ENCODE measurements at places on chromosomes 7 and 10.

DNA sequence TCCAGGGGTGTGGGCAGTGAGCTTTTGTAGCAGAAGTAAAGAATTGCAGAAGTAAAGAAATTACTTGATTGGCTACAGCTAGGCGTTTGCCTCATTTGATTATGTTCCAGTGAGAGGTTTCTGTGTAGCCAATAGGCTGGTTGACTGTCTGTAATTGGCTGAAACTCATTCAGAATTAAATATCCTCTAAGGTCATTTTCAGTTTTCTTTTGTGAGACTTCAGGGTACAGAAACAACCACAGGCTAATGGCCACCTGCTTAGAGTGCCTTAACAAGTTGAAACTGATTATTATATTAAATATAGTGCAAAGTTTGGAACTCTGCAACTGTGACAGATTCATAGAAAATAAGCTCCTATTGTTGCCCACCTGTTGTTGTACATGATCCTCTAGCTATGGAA is 10.6 kb downstream of the SEC61A2 start:
- no peak for DNase-seq

DNA sequence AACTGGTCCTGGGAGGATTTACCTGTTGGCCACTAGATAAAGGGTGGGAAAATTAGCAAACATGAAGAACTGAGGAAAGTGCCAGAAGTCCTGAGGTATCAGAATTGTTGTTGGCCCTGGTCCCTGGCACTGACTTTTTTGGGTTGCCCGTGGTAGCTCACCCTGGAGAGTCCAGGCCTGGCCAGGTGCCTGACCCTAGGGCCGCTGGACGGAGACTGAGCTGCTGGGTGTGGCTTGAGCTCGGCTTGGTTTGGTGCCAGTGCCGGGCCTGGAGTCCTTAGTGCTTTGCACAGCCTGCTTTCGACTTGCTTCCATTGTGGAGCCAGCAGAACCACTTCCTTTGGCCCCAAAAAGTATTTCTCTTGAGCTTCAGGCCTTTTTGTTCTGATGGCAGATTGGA is 12.9 kb downstream of the MDH2 start:
- no peak for DNase-seq

- DNase-seq = no peak
These were observed 22.6 kb upstream of the ABLIM1 start for GRCh38 chr10:114680543-114681117.

DNA sequence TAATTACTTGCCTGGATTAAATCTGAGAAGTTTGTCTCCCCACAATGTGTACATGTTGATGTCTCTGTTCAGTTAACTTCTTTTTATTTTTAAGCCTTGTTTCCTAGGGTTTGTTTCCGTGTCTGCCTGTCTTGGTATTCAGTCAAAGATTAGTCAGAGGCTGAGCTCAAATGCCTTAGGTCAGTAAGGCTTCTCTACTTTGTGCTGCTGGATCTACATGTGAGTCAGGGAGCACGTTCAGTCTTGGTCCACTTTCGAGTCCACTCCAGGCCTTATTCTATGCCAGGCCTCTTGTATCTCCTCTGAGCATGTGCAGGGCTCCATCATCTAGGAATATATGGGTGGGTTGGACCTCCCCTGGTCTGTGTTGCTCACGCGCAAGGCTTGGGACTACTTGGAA is 93.3 kb upstream of the FZD8 start:
- DNase-seq = no peak

- no peak for DNase-seq
These were observed 127.7 kb downstream of the ADARB2 start for GRCh38 chr10:1609648-1609970.

- no peak for DNase-seq
These were observed 511.7 kb downstream of the PLXDC2 start for GRCh38 chr10:20327954-20328353.

- no peak for DNase-seq
These were observed 76.1 kb upstream of the POM121L12 start for GRCh38 chr7:52959336-52959735.

DNA sequence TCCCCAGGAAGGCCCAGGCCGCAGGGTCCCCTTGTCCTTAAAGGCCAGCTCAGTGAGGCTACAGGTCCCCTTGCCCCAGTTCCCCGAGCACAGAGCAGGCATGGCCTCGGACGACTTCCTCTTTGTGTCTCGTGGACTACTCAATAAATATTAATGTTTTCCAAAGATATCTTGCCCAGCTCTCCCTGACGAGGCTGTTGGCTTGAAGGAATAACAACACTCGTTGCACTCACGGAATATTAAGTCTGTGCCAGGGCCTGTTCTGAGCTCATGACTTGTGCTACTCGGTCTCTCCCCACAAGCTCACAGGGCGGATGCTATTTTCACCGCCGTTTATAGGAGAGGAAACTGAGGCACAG is 68.2 kb downstream of the CUX1 start:
- no peak for DNase-seq

- DNase-seq = no peak
These were observed 47.3 kb upstream of the CNPY1 start for GRCh38 chr7:155593461-155594162.

- no peak for DNase-seq
These were observed 67.8 kb downstream of the ABI1 start for GRCh38 chr10:26792758-26793495.

- no peak for DNase-seq
These were observed 447.7 kb downstream of the SUGCT start for GRCh38 chr7:40582539-40582938.

DNA sequence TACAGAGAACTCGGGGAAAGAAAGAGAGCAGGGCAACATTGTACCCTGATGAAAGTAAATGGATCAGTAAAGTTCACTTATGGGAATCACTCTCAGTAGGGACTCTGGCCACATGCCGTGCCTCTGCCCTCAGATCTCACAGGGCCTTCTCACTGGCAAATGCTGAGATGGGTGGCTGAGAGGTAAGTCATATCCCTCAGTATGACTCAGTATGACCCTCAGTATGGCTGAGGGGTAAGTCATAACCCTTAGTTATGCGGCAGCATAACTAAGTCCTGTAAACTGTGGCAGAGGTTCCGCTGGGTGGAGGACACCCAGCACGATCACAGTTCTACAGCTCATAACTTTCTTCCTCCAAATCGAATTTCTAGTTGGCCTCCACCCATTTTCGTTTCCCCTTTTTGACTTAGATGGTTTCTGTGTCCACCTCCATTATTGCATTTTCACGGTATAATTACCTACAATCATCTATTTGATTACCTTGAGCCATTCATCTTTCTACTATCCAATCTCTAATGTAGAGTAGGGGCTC is 26.5 kb upstream of the WNT16 start:
- DNase-seq = no peak

GRCh38 chr7:158068853-158069252 is 518.8 kb downstream of the PTPRN2 start:
- DNase-seq = no peak

DNA sequence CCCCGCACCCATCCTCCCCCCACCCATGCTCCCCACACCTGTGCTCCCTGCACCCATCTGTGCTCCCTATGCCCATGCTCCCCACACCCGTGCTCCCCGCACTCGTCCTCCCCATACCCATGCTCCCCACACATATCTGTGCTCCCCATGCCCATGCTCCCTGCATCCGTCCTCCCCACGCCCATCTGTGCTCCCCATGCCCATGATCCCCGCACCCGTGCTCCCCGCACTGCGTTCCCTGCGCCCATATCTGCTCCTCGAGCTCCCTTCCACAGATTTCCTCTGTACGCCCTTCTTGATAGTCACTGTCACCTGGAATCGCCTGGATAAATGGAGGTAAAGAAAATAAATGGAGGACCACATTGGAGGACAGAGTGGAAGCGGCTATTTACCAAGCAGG is 9.9 kb downstream of the DIP2C start:
- DNase-seq = no peak

- no peak for DNase-seq
These were observed 115.1 kb downstream of the ICA1 start for GRCh38 chr7:8146788-8147413.

DNA sequence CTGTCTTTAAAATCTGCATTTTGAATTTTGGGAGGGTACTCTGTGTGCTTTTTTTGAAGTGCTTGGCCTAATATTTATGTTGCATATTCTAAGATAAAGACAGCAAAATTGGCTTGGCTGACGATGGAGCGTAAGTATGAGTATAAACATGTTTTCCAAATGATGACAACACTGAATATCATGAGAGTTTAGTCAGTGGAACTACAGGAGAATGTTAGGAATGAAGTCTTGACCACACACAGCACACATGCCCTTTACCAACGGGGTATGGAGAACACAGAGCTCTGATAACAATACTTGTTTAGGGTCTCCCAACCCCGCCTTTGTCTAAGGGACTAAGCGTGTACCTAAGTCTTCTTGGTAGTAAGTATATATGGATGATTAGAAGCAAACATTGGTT is 253.9 kb upstream of the FZD8 start:
- no peak for DNase-seq

DNA sequence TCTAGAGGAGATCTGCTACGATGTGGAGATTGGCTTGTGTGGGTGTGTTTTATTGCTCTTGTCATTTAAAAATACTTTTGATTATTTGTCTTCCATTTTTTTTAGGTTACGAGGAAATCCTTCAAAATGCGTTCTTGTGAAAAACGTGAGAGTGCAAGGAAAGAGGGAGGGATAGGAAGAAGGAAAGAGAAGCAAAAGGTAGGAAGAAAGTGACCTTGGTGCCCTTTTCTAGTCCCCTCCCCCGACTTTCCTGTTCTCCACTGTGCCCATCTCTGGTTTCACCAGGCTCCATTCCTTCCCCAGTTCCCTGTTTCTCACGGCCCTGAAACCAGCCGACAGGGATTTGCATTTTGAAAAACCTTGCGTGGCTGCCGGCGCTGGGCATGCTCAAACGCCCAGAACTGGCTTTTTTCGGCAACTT is 506 bp upstream of the GNAI1 start:
- no peak for DNase-seq

GRCh38 chr10:116100984-116101383 is 172.0 kb downstream of the GFRA1 start:
- no peak for DNase-seq

DNA sequence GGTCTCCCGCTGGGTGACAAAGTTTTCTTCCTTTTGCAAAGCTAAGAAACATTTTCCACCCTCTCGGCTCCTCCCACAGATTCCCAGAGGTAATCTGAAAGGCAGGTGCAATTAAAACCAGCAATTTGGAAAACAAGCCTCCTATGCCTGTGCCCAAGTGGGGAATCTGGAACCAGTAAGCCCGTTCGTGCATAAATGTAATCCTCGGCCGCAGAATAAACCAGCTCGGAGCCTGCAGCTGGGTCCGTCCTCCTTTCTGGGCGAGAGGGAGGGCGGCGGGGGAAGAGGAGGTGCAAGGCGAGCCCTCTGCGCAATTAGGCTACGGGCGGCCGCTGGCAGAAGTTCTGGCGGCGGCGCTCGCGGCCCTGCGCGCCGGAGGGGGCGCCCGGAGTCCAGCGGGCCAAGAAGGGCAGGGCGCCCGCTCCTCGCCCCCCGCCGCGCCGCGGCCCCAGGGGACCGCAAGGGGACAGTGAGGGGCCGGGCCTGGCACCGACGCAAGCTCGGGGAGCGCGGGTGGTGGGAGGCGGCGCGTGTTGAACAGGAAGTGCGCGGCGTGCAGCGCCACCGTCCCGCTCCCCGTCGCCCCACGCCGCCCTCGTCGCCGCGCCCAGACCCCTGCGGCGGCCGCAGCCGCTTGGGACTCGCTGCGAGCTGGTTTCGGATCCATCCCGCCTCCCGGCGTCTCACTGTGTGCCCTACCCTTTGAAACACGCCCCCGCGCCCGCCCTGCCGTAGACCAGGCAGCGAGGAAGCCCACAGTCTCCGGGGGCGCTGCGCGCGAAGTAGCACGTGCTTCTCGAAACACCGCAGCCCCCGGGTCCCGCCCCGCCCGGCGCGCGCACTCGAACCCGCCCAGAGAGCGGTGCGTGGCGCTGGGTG is at the start of gene PRKAG2:
Gene PRKAG2 (minus strand): TSS at position 217 of the 879 bp plus-strand sequence. CDS start 495 bp downstream, outside the sequence.
- peak; percentile 55 for DNase-seq

- no peak for DNase-seq
These were observed 79.2 kb downstream of the NRF1 start for GRCh38 chr7:129690701-129691100.

GRCh38 chr10:71234004-71234894 is 21.9 kb downstream of the UNC5B start:
- no peak for DNase-seq

DNA sequence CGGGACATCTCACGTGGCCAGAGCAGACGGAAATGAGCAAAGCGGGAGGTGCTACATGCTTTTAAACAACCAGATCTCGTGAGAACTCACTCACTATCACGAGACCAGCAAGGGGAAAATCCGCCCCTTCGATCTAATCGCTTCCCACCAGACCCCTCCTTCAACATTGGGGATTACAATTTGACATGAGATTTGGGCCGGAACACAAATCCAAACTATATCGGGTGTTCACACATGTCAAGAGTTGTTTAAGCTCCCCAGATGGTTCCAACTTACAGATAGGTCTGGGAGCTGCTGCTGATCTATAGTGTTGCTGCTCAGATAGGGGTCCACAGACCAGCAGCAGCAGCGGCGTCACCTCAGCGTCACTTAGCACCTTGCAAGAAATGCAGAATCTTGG is 194.9 kb downstream of the GPAM start:
- no peak for DNase-seq

DNA sequence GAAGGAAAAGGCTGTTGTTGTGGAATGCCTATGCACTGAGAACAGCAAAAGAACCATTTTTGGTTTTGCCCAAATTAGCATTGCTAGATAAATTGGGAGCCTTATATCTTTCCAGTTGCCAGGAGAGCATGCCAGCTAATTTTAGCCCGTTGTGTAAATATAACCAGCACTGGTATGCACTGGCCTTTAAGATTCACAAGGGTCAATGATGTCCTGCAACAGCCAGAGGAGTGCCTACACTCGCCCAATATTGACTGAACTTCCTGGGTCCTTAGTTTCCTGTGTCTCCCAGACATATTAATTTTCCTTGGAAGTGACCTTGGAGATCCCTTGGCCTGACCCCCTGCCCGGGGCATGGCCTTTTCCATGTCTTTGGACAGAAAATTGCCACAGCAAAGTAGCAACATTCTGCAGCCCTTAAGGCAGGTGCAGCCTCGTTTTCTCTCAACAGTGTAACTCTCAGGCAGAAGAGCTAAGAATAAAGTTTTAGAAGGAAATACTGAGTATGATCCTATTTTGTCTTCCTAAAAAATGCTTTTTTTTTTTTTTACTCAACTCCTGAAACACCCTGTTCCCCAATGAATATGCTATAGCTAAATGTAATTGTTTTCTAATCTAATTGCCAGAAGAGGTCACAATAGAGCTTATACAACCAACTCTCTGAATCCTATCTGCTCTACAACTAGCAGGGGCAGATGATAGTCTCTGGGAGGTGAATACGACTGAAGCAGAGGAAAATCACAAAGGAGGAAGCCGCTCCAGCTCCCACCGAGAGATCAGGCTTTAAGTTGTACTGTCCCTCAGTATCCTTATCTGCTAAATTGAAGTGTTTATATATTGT is 131.9 kb upstream of the PCGF5 start:
- no peak for DNase-seq

DNA sequence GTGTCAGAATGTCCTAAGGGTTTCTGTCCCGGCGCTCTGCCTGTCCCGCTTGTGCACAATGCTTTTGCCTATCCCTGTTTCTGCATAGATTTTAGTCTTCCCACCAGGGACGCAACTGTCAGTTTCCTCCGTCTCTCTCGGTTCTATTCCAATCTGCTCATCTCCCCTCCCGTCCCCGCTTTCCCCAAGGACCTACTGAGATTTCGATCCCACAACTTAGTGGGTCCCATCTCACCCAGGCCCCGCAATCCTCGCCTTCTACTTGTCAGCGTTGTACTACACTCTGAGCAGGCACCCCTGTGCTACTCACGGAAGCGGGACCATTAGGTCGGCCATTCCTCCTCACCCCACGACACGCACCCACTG is 519 bp upstream of the ZNF655 start:
- no peak for DNase-seq

GRCh38 chr7:69868921-69869320 is 270.6 kb downstream of the AUTS2 start:
- DNase-seq = no peak

Data from stimulated activated CD8-positive, alpha-beta memory T cell treated with anti-CD3 and anti-CD28 coated beads, Interleukin-2, amount 100 ng/mL, for 48 hours (primary cell).